ENCODE measurements at places on chromosomes 12 and 14.
A peak's percentile ranks its signal among the peaks of the same experiment; 100 is the strongest.

DNA sequence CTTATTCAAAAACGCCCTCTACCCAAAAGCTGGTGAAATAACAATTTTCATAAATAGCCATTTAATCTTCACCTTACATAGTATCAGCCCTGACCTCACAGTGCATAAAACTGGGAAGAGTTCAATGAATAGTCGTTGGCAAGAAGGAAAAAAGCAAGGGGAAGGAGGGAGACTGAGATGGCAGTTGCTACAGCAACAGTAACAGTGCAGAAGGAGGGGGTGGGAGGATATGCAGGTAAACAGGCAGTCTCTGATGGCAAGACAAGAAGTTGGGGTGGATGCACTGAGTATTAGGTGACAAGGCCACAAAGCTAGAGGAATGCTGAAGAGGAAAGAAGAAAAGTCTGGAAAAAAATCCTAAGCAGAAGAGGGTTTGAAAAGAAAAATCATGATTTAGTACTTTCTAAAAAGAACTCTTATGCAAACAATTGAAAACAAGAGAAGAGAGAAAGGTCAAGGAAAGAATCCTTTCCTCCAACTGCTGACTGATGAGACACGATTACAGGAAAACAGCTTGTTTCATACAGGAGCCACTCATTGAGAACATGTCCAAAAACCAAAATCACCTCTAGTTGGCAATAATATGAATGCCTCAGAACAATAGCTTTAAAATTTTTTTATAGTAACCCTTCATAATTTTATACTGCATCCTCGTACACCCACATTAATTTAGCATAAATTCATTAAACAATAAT is 56.0 kb downstream of the DCAF5 start:
- DNase-seq: no peak

- no peak for DNase-seq
Measured at GRCh38 chr12:713281-713875, 39.0 kb upstream of the WNK1 start.

GRCh38 chr12:122031342-122032216 is 9.9 kb downstream of the BCL7A start:
- no peak for DNase-seq

GRCh38 chr14:84027351-84027750 is 1502.6 kb upstream of the FLRT2 start:
- no peak for DNase-seq

DNA sequence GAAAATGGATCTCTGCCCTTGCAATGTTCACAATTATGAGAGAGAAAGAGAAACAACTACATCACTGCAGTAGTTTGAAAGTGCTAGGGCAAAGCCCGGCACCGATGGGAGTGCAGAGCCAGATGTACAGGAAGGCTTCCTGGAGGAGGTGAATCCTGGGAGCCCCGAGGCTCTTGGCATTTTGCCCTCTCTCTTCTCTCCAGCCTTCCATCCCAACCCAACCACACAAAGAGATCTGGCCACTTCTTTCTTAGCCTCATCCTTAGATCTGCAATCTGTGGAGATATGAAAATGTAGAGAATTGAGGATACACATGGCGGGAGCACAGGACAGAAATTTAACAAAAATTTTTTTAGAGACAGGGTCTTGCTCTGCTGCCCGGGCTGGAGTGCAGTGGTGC is 3.3 kb upstream of the PAPLN start:
- no peak for DNase-seq

GRCh38 chr12:65524666-65525065 is 246.2 kb downstream of the MSRB3 start:
- DNase-seq: no peak

DNA sequence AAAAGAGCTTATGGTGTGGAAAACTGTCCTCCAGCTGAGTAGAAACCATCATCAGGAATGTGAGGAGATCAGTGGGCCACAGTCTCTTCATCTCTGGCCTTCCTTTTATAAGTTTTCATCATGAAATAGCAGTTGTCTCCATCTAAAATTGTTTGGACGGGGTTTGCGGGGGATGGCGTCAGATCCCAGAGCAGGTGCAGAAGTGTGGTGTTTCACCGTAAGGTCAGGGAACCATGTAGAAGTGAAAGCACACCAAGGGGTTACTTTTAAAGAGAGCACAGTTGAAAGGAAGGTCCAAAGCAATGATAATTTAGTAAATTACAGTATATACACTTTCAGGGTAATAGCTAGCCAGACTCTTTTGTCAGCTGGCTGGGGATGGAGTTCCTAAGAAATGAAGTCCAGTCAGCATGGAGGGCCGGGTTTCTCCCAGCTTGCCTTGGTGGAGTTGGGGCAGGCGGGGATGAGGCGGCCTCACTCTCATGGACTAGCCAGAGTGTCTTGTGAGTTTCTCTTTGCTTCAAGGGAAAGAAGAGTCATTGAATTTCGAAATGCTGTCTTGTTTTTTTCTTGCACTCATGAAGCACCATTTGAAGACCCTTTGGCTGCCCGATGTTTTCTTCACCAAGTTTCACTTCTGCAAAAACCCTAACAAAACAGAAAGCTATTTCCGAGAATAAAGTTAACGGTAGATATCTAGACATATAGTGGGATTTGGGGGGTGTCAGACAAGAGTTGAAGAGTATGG is 100.6 kb downstream of the ETV6 start:
- DNase-seq: no peak

DNA sequence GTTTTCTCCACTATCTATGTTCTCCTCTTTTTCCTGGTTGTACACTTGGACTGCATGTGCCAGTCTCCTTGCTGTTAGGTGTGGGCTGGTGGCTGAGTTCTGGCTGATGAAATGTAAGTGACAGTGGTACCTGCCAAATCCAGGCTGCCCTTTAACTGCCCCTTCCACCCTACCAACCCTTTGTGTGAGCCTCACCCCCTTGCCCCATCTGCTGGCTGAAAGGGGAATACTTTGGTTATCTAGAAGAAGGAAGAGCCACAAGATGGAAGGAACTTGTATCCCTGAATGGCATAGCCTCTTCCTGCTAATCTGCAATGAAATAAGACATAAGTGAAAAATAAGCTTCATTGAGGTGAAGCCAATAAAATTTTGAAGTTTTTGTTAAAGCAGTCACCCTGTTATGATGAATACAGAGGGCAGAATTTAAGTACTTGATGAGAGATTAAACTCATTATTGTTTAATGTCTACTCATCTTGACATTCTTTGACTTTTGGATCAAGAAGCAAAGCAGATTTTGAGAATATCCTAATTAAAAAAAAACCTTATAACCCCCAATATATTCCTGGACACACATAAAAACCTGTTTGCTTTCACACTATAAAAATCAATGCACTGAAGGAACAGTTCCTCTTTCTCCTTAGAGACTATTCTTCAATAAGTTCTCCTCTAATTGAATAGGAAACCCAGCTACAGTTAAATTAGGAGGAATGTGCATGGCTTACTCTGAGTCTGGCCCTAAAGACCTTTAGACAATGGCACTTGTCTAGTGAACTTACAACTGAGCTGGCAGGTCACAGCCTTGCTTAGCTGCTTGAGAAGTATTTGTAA is 262.6 kb upstream of the BTG1 start:
- DNase-seq: peak; percentile 36

- no peak for DNase-seq
Measured at GRCh38 chr14:101966742-101967141, 2.4 kb downstream of the DYNC1H1 start.

DNA sequence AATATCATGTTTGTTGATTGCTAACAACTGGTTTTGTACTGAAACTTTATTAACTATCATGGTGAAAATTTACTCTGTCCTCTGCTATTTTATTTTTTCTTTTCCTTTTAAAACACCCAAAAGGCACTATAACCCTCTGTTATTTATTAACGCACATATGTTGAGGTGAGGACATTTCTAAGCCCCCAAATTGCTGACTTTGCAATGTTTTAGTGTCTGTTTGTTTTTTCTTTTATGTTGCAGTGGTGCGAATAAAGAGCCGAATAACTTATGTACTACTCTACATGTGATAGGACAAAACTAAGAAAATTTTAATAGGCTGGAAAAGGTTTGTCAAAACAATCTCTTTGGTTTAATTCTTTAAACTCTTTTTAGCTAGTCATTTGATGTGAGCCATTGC is 24.5 kb upstream of the PAWR start:
- no peak for DNase-seq

DNA sequence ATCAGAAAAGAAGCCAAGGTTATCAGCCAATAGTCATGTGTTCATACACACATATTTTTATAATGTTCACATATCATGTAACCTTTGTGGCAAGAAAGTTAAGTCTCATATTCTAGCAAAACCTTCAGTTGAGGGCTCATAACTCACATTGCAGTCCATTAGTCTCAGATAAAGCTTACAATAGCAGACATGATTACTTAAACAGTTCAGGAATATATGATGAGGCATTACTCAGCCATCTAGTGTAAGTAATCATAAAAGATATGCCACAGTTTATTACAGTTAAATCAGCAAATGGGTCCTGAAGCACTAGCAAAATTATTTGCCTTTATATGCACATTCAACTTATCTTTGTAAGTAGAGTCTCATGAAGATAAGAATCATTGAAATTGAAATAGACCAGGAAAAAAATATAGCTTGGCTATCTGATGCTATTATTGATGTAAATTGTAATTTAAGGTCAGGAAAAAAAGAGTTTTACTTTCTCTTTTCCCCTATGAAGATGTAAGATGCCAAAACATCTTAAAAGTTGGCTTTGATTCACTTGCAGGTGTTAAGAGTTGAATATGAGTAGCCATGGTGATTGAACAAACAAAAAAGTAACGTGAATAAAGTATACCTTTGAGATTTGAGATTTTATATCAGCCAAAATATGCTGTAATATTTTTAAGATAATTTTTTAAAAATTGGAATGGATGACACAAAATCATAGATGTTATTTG is 537.0 kb downstream of the SLC6A15 start:
- no peak for DNase-seq

DNA sequence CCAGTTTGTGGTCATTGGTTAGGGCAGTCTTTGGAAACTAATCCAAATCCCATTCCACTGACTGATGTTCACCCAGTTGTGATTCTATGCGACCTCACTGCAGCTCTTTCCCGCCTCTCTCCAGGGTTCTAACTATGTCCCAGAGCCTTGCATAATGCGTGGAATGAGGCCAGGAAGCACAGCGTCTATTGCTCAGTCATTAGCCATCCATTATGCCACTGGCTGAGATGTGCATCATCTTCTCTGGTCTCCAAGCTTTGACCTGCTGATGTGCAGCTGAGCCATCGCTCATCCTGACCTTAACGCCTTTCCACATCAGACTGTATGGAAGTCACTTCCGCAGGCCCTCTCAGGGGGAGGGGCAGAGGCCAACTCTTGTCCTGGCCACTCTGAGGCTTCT is 115.4 kb upstream of the VRK1 start:
- DNase-seq: no peak

GRCh38 chr12:32548691-32549281 is 130.3 kb upstream of the DNM1L start:
- DNase-seq: no peak

GRCh38 chr12:52800259-52800917 is 4.5 kb upstream of the KRT3 start:
- DNase-seq: no peak

- DNase-seq: no peak
Measured at GRCh38 chr14:89110110-89110509, 285.7 kb downstream of the TTC8 start.

DNA sequence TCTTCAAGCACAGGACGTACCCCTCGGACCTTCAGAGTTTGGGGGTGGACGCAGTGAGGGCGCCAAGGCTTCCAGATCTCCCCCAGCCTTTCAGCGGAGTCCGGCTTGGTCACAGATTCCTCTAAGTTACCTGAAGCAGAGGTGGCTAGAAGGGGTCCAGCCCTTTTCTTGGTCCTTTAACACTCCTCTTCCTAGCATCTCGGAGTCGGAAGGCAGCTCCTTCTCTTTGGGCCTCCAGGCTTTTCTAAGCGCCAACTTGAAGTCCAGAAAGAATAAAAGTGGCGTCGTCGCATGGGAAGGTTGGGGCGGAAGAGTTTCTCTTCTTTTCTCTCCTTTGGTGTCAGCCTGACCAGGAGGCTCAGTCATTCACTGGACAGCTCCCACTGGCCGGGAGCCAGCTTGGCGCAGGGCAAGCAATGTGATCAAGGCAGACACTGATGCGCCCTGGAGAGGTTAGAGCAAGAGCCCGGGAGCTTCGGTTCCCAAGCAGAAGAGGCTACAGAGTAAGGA is 9.6 kb downstream of the OR6S1 start:
- no peak for DNase-seq

DNA sequence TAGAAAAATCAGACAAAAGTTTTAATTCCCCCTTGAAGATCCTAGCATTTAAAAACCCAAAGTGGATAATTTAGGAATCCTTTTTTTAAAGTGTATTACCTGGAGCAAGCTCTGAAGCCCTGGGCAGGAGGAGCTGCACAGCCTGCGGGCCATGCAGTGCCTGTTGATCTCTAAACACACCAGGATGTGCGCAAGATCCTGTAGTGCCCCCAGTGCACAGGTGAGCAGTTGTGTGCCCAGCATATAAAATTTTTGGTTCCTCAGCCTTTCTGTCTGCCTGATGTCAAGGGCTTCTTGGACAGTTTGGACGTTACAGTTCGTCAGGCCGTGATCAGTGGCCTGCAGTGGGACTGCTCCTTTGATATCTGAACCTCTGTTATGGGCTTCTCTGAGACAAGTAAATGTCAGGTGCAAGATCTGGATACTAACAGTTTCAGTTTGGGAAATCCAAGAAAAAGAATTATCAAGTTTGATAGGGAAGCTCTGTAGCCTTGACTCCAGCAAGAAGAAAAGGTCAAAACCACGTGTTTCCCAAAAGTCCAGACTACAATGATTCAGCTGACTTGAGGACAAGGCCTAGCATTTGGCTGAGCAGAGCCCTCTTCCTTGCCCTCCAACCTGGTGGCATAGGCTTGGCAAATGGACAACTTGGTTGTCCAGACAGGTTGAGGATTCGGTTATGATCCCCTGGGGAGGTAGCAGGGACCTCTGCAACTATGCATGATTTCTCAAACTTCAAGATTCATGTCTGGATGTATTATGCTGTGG is 1.0 kb downstream of the ATXN7L3B start:
- peak; percentile 26 for DNase-seq

- no peak for DNase-seq
Measured at GRCh38 chr12:89417246-89417977, 65.1 kb upstream of the DUSP6 start.

- DNase-seq: no peak
Measured at GRCh38 chr14:100621806-100622205, 34.6 kb upstream of the BEGAIN start.

DNA sequence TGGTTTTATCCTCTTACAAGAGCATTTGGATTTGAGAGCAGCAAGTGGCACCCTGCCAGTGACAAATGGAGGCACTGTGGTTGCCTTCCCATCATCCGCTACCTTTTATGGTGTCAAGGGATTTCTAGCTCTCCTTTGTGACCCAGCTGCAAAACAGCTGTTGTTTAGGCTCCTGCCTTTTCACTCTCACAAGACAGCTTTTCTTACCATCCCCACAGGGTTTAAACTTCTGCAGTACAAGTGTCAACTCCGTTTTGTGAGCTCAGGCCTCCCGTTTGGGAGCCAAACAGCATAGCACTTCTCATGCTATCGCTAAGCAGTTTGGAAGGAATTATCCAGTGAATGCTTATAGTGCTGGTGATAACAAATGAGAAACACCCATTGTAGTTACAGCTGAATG is 331.4 kb downstream of the TMTC2 start:
- DNase-seq: no peak

- no peak for DNase-seq
Measured at GRCh38 chr14:92443741-92444140, 69.8 kb upstream of the RIN3 start.

- peak; percentile 65 for DNase-seq
Measured at GRCh38 chr14:73741386-73741875, 27.2 kb upstream of the PNMA1 start.

Data from AML-193 (cell line).